ENCODE measurements at places on chromosomes 5 and 9. TPM values are rescaled to one million over a fixed set of nuclear protein-coding genes. Genes with fewer than 3 reads are reported as not detected.
A peak's percentile ranks its signal among the peaks of the same experiment; 100 is the strongest.

DNA sequence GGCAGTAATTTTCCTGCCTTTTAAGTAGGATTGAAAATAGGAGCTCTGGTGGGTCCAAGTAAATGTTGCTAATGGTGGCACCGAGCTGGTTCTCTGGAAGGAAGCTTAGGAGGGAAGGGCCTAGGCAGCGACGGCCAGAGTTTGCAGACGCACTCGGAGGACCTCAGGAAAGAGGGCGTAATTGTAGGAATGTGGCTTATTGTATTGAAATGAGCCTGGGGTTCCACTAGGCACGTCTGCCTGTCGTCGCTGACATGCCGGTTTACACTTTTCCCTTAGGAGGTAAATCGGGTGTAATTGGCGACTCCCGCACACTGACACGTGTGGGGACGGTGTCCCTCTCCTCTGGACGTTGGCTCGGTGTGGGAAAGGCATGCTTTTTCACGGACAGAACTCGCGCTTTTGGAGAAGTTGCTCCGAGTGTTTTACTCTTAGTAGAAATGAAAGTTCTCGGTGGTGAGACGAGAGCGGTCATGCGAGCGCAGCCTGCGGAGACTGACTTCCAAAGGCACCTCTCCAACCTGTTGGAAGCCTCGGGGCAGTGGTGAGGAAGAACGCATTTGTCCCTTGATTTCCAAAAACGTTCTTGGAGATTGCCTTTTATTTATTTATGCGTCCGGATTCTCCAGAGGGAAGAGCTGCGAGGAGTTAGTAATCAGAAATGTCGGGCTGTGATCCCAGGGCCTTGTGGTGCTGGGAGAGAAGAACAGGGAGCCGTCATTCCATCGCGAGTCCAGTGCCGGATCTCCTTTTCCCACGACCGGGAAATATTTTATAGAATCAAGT is 1.3 kb downstream of the NR4A3 start:
- DNase-seq = peak; percentile 55

DNA sequence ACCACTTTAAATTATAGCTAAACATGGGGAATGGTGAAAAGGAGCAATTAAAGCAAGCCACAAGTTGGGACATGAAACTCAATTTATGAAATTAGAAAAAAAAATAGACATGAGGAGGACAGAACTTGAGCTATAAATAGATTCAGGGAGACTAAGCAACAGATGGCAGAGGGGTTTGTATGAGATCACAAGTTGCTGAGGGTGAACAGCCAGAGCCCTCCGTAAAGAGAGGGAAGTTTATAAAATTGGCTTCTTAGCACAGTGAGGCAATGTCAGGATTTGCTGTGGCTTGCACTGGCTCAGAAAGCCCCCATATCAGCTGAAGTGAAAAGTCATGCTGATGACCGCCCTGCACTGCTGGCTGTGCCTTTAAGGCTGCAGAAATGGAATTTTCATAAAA is 443.4 kb upstream of the CD180 start:
- no peak for DNase-seq

The C5orf46 gene
- total RNA-seq = 5.1 TPM

DNA sequence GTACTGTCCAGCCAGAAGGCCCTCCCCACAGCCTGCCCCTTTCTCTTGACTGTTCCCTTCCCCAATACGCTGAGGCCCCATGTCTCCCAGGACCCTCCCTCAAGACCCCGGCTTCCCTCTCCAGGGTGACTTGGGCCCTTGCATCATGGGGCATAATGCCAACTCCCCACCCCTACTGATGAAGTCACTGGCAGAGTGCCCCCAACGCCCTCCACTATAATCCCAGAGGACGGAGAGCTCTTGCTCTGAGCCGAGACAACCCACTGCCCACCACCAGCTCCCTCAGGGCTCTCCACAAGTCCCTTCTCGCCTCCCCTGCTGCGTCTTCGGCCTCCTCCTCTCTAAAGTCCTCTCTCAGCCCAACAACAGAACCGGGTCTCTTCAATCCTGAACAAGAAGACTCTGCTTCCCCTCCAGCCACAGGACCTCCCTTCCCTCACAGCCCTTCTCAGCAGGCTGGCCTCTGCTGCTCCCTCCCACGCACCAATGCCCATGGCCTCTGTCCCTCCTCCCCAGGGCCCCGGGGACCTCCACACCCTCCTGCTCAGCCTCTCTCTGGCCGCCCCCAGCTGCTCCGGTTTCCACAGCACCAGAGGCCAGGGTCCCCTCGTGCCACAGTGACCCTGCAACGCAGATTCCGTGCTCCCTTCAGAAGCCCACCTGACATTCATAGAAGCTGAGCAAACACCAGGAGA is 47.6 kb downstream of the ADAMTS2 start:
- no peak for DNase-seq

- DNase-seq = no peak
These were observed 2.7 kb upstream of the CNOT6 start for GRCh38 chr5:180491496-180491895.

DNA sequence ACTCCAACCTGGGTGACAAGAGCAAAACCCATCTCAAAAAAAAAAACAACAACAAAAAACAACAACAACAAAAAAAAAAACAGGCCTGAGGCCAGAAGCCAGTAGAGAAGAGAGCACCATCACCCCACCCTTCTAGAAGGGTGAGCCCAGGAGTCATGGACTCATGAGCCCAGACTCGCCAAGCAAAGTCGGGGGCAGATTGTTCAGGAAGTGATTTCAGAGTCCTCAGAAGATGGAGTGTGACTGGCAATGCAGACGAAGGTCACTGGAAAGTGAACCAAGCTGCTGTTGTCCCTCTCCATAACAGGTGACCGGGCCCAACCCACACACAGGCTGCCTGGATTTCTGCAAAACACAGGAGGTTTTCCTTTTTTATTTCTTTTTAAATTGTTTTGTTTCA is 9.0 kb upstream of the WDR38 start:
- no peak for DNase-seq

DNA sequence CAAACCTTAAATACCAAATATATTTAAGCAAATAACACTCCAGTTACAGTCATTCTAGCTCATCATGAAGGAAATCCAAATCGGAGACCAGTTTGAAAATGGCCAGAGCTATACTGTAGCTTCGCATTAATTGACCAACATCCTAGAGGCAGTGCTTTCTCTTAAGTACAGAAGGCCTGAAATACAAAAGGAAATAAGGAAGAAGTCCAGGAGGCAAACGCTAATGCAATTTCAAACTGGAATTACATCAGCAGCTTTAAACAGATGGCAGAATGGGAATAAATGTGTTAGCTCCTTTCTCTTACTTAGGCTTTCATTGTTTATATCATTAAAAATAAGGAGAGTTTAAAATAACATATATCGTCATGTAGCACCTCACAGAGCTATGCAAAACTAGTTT is 197.0 kb downstream of the SEC61B start:
- DNase-seq = no peak

- DNase-seq = no peak
These were observed 1.2 kb downstream of the DPYSL3 start for GRCh38 chr5:147508711-147509040.

- DNase-seq = peak; percentile 86
These were observed 27.9 kb upstream of the MGAT1 start for GRCh38 chr5:180830253-180831138.

- no peak for DNase-seq
These were observed 200.8 kb downstream of the DIRAS2 start for GRCh38 chr9:90441814-90442213.

DNA sequence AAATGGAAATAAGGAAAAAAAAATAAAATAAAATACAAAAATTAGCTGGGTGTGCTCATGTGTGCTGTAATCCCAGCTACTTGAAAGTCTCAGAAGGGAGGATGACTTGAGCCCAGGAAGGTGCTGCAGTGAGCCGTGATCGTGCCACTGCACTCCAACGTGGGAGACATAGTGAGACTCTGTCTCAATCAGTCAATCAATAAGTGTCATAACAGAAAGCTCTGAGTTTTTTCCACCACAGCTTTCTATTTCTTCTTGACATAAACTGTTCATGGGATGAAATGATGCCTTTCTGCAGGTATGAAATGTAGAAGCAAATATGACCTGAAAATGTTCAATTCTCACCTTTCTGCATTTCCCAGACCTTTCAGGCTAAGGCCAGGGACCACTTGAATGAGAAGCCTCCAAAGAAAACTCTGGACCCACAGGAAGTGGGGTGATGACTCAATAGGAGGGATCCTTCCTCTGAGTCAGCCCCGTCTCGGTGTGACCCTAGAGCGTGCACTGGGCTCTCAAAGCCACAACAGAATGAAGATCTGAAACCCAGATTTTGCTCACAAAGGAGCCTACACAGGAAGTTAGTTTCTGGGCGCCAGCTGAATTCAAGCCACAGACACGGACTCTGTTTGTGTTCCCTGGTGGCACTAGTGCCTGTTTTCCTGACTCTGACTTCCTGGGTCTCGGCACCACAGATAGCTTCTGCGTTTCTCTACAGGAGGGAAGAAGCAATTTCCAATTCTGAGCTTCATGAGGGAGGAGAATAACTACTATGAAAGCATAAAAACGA is 62.0 kb downstream of the ANKH start:
- peak; percentile 42 for DNase-seq

The FBP2 gene
- 0.74 TPM for total RNA-seq

GRCh38 chr9:96553070-96553469 is 66.6 kb downstream of the CDC14B start:
- no peak for DNase-seq

GRCh38 chr9:23621924-23622323 is 204.1 kb downstream of the ELAVL2 start:
- DNase-seq = no peak

GRCh38 chr9:132712753-132713152 is 42.5 kb downstream of the GTF3C4 start:
- no peak for DNase-seq

- no peak for DNase-seq
These were observed 274.3 kb upstream of the EFNA5 start for GRCh38 chr5:107945061-107945460.

DNA sequence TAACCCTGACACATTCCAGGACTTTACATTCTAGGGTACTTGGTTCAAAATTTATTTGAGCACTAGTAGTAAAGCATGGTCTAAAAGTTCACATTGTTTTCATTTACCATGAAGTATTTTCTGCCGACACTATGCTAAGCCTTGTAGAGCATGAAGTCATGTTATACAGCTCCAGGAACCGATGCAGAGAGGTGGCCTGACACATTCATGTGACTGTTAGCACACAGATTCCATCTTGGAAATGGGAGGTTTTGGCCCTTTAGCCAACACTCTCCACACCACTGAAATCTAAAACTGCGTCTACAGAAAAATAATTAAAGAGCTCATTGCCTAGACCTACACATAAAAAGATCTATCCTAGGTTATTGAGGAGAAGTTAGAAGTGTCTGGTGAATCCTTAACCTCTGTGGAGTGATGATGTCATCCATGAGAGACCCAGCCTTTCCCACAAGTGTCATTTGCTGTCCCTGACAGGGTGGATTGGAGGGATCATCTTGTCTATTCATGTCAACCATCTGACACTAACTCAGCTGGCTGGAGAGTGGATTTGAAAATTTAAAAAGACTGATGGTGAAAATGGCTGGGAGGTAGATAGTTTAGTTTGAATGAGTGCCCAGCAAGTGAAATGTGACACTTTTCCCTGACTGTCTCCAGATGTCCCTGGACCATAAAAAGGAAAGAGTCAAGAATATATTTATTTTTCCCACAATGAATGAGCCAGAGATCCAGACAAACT is 1.3 kb downstream of the RANBP3L start:
- DNase-seq = no peak

The MAMDC4 gene
- total RNA-seq = 21.9 TPM

DNA sequence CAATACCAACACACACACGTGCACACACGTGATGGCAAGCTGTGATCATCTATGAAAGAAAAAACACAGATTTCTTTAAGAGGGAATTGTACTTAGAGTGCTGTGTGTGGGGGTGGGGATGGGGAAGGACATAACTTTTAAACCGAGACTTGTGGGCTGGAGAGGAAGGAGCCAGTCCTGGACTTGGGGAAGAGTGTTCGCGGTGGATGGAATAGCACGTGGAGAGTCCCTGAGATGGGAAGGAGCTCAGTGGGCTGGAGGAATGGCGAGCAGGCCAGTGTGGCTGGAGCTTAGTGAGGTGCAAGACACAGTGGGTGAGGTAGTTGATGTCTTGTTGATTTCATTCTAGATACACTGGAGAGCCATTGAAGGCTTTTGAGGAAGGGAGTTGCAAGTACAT is 78.5 kb downstream of the RGS3 start:
- no peak for DNase-seq
